Renal cortex interstitium (tissue), 15 donors: ENCODE measurements at places on chromosomes 16 and 17.

DNA sequence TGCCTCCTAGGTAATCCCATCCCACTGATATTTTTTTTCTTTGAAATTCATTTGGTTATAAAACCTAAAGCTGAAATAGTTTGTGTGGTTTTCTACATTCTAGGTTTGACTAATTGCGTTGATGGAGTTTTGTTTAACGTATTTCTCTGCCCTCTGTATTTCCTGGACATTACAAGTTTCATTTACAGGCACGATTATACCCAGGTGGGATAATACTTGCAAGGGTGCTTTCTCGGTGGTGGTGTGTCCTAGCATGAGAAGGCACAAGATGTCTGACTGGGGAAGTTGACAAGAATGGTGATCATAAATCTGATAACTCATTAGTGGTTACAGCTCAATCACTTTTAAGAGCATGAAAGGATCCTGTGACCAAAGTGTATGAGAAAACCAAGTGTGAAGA lies 45.0 kb downstream of the DYNLRB2 start:
- no peak for DNase-seq

DNA sequence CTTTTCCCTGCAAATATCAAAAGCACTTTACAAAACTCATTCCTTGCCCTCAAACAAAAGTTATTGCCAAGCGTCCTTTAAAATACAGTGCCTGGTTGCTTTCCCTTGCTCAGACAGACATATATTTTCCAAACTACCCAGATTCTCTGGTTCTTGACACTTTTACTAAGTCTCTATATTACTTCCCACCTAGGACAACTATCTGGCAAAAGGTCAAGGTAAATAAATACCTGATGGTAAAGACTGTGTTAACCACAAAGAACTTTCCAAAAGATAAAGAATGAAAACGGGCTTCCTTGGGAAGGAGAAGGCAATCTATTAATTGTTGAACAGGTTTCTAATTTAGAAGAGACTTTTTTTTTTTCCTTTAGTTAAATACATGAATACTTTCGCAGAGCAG lies 1.9 kb downstream of the HS3ST3A1 start:
- DNase-seq: no peak

- no peak for DNase-seq
Measured at GRCh38 chr16:15509051-15509592, 74.7 kb downstream of the BMERB1 start.

GRCh38 chr16:78448658-78449271 lies 349.3 kb downstream of the WWOX start:
- no peak for DNase-seq

DNA sequence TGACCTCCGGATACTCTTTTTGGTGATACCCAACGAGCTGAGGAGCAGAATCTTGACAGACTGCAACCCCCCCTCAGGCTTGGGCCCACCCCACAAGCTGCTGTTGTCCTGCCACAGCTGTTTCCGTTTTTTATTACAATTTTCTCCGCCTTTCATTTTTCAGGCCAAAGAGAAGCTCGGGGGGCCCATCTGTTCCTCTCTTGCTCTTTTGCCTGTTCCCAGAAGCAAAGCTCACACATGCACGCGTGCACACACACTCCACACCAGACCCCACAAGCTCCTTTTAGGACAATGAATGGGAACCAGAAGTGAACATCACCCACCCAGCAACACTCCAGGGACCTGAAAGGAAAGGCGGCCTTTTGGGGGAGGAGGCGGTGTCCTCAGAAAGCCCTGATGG lies 16.3 kb downstream of the SOX9 start:
- DNase-seq: no peak
